RPMI8226 (cell line): ENCODE measurements at places on chromosomes 3 and 15.

DNA sequence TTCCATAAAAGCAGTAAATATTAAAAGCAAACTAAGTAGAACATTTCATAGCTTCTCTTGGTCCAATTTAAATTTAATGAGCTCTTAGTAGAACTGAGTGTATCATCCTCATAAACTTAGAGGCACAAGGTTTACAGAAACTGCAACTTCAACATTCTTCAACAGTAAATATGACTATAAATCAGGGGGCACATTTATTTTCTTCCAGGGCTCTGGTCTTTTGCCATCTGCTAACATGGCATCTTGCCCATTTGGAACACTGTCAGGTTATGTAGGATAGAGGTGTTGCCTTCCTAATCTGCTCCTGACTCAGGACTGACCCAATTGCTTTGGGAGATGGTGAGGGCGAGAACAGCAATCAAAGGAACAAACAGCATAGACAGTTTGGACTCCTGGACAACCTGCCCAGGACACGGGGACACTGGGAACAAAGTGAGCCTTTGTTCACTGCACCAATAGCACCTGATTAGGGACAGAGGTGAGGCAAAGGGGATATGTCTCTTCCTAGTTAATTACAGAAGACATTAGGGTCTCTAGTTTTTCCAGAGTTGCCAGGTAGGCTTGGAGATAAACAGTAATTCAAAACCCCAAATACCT, 610.2 kb upstream of the ROBO2 start:
- no peak for DNase-seq

DNA sequence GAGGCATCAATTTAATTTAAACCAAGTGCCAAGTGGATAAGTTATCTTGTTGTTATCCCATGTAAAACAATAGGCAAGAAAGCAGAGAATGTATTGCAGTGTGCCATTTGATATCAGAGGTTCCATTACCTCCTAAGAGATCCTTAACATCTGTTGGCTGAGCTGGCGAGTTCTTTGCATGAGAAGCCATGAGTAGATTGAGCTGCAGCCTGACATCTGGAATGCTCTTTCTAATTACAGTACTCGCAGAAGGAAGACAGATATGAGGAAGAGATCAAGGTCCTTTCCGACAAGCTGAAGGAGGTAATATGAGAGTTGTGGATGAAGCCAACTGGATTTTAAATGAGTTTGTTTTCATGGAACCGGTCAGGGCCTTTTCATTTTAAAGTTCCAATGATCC, 19.4 kb downstream of the TPM1 start:
- no peak for DNase-seq

DNA sequence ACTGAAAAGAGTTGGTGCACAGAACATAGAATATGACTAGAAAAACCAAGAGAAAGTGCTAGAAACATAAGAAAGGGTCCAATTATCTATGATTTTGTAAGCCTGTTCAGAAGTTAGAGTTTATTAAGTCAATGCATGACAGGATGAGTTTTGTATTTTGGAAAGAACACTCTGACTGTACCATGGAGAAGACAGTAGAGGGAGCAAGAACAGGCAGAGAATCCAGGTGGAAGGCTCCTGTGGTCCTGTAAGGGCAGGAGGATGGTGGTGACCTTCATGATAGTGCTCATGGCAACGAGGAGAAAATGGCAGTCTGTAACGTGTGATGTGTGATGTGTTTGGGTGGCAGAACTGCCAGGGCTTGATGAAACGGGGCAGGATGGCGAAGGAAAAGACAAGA, 249.1 kb downstream of the CTNNB1 start:
- no peak for DNase-seq

- DNase-seq = no peak
These were observed 67.9 kb downstream of the RFX7 start for GRCh38 chr15:56175788-56176187.

DNA sequence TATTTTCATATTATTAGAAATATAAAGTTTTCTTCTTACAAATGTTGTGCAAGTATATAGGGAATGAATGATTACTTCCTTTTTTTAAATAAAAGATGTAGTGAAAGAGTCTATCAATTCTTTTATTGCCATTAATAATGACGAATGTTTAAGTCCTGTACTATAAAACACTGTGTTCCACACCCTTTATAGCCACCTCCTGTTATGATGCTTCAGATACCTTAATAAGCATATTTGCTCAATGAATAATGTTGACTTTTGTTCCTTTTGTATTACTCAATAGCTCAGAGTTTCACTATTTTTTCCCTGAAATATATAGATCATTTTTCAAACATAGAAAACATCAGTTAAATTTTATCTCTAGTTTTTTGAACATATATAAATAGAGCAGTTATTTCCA, 378.2 kb upstream of the THBS1 start:
- DNase-seq = no peak

DNA sequence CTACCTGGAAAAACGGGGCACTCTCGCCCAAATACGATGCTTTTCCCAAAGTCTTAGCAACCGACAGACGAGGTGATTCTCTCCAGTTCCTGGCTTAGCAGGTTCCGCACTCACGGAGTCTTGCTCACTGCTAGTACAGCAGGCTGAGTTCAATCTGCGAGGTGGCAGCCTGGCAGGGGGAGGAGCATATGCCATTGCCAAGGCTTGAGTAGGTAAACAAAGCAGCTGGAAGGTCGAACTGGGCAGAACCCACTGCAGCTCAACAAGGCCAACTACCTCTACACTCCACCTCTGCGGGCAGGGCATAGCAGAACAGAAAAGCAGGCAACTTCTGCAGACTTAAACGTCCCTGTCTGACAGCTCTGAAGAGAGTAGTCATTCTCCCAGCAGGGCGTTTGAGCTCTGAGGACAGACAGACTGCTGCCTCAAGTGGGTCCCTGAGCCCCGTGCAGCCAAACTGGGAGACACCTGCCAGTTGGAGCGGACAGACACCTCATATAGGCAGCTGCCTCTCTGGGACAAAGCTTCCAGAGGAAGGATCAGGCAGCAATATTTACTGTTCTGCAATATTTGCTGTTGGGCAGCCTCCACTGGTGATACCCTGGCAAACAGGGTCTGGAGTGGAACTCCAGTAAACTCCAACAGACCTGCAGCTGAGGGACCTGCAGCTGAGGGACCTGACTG, 73.4 kb upstream of the CADM2 start:
- no peak for DNase-seq

- no peak for DNase-seq
These were observed 35.6 kb downstream of the FRMD5 start for GRCh38 chr15:44159492-44159891.

- no peak for DNase-seq
These were observed 76.6 kb downstream of the SNRK start for GRCh38 chr3:43362961-43363360.
